ENCODE measurements at places on chromosomes 16 and 17.
A peak's percentile ranks its signal among the peaks of the same experiment; 100 is the strongest.

DNA sequence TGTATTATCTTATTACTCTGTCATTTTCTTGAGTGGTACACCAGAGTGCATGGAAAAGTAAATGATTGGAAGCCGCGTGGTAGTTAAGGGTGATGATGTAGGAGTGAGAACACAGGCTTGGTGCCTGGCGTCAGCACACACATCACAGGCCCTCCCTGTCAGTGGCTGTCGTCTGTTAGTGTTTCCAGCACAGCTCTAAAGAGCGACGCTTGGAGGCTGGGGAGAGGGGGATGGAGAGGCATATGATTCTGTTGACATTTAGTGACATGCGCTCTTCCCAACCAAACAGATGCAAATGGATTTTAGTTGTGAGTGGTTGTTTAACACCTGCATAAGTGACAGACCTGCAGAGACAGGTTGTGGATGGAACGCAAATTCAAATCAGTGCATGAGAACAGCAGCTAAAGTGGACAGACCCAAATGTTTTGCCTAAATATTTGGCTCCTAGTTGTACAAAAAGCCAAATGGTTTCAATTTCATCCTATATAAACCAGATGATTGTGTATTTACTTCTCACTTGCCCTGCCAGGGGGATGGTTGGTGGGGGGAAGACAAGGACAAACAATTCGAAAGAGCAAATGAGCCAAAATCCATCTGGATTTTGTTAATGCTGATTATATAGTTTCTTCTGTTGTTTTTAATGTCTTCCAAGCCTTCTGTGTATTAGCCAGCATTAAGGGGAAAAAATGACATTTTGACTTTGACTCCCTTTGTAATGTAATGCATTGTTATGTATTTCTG is 222.3 kb downstream of the WWOX start:
- no peak for DNase-seq

- peak; percentile 99 for DNase-seq
These were observed at the start of the genes CNTROB and TRAPPC1 for GRCh38 chr17:7931709-7932482. Gene CNTROB (plus strand): TSS chr17:7932206. CDS start chr17:7933080, 874 bp downstream. Gene TRAPPC1 (minus strand): TSS chr17:7931946. CDS start chr17:7931829, 117 bp downstream.

DNA sequence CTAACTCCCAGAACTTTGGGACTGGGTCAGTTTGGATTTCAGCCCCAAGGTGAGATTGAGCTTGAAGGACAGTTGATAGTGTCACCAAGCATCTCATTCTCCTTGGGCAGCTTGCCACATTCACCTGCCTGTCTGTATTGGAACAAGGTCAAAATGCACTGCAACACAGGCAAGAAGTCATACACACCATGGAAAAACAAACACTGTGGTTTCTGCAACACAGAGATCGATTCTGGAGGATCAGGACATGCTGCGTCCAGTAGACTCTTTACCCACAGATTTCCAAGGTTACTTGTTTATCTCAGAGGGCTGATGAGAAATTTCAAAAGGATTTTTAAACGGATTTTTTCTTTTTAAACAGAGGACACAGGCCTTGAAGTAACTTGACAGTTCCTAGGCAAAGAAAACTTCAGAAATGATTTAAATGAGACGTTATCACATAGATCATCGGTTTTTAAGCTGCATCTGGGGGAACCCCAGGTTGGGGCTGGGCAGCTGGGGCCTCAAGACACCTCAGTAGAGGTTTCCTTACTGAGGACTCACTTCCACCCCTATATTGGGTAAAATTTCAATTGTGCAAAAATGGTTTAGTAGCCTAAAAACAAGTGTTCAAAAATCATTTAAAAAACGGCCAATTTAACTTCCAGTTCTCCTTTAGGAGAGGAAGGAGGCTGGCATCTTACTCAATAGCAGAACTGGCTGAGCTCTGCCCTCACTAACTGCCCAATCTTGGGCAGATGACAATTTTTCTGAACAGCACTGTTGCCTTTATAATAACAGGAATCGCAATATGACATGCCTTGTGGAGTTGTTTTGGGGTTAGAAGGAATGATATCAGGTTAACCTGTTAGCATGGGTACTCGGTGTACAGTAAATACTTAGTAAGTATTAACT is 299.3 kb downstream of the XYLT1 start:
- no peak for DNase-seq

- peak; percentile 71 for DNase-seq
These were observed 17.0 kb downstream of the CAVIN1 start for GRCh38 chr17:42405963-42406495.

DNA sequence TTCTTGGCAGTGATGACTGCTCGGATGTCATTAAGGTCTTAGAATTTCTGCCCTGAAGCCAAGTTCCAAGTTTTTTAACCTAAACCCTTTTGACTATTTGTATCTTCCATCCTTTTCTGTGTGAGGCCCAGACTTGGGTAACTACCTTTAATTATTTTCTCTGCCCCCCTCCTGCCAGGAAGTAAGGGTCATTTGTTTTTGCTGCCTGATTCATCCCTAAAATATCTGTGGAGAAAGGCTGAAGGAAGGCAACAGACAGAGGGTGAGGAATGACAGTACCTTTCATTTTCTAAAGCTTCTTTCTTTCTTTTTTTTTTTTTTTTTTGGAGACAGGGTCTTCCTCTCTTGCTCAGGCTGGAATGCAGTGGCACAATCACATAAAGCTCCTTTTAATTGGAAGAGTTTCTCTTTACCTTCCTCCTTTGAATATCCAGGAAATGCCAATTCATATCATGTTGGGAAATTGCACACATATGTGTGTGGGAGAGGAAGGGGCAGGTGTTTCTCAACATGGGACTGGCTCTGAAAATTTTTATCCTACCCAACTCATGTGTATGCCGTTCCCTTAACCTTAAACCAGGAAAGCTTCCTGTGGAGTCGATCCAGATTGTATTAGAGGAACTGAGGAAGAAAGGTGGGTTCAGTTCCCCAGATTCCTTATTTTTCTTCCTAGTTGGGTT is 957 bp downstream of the VPS25 start:
- no peak for DNase-seq

GRCh38 chr17:10091046-10091445 is 107.4 kb downstream of the GAS7 start:
- no peak for DNase-seq

DNA sequence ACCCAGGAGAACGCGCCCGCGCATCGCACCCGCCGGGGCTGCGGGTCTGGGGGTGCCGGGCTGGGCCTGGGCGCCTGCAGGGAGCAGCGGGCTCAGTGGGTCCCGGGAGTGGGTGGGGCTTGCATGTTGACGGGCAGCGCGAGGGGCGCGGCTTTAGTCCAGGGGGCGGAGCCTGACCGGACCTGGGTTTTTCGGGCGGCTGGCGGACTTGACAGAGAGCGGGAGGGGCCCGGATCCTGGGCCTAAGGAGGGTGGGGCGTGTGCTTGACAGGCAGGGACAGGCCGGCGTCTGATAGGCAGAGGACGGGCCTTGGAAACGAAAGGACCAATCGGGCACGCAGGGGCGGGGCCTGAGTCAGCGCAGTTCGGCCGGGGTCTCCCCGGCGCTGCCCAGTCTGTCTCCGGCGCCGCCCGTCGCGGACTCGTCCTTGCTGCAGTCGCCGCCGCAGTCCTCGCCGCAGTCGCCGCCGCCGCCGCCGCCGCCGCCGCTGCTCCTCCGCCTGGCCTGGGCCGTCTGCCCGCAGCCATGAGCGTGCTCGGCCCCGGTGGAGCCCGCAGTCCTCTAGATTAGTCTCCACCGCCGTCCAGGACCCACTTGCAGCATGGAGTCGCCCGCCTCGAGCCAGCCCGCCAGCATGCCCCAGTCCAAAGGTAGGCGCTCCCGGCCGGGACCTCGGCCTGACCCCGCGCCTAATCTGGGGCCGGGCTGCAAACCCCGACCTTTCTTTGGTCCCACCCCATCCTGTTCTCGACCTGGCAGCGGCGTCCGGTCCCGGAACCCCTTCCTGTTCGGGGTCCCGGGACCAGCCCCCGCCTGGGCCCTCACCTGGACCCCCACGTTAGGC is at the start of gene MAP2K3:
Gene MAP2K3 (plus strand): TSS at position 393 of the 845 bp plus-strand sequence. CDS start 210 bp downstream, at position 603.
- DNase-seq, result peak; percentile 91

- DNase-seq, result no peak
These were observed 10.9 kb downstream of the ARHGEF15 start for GRCh38 chr17:8320990-8321389.

DNA sequence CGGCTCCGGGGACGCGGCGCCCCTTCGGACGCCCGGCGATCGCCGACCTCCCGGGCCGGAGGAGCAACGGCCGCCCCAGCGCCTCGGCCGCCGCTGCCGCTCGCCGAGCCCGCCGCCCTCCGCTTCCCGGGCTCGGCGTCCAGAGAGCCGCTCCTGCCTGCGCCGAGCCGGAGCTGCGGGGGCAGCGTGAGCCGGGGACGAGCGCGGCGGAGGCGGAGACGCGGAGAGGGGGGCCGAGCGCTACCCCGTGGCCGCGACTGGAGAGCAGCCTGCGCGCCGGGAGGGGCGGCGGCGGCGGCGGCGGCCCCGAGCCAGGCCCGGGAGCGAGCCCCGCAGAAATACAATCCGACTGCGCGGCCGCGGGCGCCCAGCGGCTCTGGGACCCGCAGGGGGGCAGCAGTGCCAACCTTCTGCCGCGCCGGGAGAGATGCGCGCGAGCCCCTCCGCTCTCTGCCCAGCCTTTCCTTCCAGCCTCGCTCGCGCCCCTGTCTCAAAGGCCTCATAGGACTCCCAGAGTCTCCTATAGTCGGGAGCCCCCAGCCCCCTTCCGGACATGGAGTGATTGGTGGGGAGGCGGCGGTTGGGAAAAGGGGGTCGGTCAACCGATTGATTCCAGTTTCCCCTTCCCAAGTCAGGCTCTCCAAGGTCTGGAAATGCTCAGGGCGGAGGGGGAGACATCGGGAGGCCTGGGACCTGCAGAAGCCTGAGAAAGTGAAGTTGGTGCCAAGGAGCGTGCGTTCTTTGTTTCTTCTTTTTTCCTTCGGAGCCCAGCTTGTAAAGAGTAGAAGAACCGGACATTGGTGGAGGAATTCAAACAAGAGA is 1.0 kb upstream of the SDK2 start:
- peak; percentile 15 for DNase-seq

- no peak for DNase-seq
These were observed 7.4 kb upstream of the SCIMP start for GRCh38 chr17:5241861-5242671.

GRCh38 chr16:54282202-54282927 is 4.2 kb downstream of the IRX3 start:
- no peak for DNase-seq

- peak; percentile 72 for DNase-seq
These were observed 3.3 kb upstream of the PPP1R1B start for GRCh38 chr17:39623356-39623950.

DNA sequence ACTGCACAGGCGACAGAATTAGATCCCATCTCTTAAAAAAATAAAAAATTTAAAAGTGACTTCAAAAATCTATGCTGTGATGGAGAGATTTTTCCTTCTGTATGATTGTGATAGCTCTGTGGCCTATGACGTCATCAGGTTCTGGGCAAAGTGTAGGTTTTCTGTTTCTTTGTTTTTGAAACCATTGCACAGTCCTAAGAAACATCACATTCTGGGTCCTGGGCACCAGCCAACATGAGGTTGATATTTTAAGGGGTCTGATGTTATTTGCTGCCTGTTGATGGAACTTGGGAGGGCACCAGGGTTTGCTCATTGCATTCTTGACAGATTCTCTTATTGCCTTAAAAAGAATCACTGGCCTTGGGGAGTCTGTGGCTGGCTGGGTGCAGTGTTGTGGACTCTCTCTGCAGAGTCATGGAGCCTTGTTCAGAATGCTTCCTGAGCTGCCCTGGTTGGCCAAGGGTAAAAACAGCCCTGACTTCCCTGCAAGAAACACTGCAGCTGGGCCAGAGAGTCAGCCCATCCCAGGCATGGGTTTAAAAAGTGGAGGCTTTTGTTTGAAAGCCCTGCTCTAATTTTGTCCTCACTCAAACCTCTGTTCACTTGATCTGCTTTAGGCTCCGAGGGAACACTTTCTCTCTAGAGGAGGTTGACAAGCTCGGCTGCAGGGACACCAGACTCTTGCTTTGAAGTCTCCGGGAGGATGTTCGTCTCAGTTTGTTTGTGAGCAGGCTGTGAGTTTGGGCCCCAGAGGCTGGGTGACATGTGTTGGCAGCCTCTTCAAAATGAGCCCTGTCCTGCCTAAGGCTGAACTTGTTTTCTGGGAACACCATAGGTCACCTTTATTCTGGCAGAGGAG is 10.5 kb upstream of the CYLD start:
- DNase-seq, result no peak

DNA sequence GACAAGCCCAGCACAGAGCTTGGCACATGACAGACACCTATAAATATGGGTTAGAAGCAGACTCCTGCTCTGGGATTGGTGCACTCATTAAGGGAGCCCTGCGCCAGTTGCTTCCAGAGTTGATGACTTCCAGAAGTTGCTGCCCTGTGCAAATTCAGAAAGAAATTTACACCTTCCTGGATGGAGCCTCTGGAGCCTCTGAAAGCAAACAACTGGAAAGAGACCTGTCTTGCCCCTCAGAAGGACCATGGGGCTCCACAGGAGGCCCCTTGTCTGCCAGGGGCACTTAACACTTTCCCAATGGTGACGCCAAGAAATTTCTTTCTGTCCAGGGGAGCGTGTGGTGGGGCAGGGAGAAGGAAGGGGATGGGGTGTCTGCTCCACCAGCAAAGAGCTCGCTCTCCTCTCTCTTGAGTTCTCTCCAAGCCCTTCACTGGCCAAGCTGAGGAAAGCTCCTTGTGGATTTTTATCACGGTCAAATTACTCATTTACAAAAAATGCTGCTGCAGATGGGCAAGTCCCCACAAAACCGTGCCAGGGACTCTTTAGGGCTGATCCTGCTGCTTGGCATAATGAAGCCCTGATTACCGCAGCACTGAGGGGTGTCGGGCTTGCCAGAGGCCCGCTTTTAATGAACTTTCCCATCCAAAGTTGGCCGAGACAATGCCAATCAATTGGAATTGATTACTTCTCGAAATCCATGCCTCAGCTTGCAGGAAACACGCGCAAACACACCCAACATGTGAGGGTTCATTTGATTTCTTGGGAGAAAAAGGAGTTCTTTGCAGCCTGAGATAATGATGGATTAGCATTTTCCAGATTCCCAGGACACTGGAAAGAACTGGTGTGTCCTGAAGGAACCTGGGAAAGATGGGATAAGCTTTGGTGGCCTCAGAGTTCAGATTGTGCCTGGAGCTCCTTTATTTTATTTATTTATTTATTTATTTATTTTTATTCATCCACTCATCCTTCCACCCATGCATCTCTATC is 583.6 kb upstream of the CDH5 start:
- no peak for DNase-seq

GRCh38 chr17:1186923-1187771 is 7.4 kb upstream of the ABR start:
- DNase-seq, result peak; percentile 62

- DNase-seq, result no peak
These were observed 19.0 kb upstream of the ZNF652 start for GRCh38 chr17:49381033-49381432.

GRCh38 chr16:72372087-72373045 is 200.4 kb upstream of the PMFBP1 start:
- no peak for DNase-seq

DNA sequence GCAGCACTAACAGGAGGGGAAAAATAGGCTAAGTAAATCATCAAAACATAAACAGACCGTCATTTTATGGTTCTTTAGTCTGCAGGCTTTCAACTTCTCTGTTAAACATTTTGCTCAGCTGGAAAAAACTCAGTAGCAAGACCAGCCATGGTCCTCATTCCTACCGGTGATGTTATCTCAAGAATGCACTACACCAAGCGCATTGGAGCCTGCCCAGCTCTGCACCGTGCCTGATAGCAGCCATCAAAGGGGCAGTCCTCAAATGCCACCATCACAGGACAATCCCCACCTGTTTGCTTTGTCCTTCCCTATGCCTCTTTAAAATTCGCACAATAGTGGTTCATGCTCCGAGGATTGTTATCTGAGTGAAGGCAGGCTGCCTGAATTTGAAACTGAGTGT is 181.5 kb upstream of the MON1B start:
- no peak for DNase-seq

GRCh38 chr16:71895679-71896365 is 491 bp downstream of the IST1 start:
- peak; percentile 22 for DNase-seq

Measured in activated T-helper 1 cell treated with Interleukin-2 at 50 U/mL for 16 hours (primary cell).